Lung microvascular endothelial cell (primary cell): ENCODE measurements at places on chromosomes 2 and 18. TPM values are rescaled to one million over a fixed set of nuclear protein-coding genes. Genes with fewer than 3 reads are reported as not detected.

DNA sequence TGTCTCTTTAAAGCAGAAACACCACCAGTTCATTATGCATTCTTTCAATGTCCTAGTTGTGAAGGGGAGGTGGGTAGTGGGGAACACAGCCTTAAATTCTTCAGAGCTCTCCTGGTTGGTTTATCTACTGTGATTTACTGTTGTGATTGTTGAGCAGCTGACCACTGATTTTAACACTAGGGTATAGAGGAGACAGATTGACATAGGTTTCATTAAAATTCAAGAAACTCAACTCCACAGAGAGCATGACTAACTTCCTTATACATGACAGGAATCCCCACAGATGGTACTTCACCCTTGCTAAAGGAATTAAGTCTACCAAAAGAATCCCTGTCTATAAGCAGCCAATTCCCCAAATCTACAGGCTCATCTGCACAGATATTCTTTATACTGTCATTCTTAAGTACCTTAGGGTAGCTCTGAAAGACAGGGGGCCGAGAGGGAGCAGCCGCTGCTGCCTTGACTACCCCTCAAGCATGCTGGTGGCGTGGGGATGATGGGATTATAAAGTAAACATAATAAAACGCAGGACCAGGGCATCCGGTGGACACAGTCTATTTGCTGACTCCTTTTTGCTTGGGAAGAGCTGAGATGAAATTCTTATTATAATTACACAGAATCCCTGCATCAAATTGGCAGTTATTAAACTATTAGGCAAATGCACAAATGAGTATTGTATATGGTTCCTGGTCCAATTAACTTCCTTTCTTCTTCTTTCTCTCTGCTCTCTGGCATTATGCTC lies 1377.6 kb upstream of the PIK3C3 start:
- no peak for DNase-seq

Gene PLEKHH2
- total RNA-seq = under 0.01 TPM in 1 of 2 replicates, not detected in the other

Gene PPP1R1C
- total RNA-seq = 0.22 TPM in 1 of 2 replicates, not detected in the other

DNA sequence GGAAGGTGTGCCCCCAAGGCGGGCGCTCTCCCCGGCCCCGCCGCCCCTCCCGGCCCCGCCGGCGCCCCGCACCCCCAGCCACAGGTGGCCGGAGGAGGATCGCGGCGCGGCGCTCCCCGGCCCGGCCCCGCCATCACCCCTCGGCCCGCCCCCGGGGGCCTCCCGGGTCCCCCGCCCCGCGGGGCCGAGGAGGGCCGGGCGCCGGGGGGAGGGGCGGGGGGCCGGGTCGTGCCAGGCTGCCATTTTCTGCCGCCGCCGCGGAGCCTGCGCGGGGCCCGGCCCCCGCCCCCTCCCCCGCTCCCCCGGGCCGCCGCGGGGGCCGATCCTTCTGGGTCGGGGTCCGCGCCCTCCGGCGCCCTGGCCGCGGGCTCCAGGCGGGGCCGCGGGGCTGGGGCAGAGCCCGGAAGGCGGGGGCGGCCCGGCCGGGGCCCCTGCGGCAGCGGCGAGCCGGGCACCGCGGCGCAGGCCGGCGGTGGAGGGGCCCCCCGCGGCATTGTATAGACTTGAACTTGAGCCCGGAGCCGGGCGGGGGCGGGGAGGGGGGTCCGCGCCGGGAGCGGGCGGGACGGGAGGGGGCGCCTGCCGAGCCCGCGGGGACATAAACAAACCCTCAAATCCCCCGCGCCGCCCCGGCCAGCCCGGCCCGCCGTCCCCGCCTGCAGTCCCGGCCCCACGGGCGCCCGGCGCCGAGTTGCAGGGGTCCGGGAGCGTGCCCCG lies 556 bp downstream of the DNMT3A start:
- DNase-seq = no peak

DNA sequence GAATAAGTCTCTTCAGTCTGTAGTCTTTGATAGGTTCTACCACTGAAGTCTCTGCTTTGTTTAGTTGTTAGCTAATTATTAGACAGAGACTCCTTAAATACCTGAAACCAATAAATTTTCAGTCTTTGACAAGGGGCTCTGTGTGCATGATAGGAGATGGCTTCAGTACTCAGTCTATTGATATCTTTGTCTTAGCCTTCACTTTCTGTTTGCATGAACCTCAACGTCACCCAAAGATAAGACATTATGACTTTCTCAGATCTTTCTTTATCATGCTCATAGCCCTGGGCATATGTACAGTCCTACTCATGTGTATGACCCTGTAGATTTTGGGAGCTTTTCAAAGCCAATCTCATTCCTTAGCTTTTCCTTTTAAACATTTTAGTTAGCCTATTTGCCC lies 183.5 kb upstream of the GCFC2 start:
- DNase-seq = no peak

DNA sequence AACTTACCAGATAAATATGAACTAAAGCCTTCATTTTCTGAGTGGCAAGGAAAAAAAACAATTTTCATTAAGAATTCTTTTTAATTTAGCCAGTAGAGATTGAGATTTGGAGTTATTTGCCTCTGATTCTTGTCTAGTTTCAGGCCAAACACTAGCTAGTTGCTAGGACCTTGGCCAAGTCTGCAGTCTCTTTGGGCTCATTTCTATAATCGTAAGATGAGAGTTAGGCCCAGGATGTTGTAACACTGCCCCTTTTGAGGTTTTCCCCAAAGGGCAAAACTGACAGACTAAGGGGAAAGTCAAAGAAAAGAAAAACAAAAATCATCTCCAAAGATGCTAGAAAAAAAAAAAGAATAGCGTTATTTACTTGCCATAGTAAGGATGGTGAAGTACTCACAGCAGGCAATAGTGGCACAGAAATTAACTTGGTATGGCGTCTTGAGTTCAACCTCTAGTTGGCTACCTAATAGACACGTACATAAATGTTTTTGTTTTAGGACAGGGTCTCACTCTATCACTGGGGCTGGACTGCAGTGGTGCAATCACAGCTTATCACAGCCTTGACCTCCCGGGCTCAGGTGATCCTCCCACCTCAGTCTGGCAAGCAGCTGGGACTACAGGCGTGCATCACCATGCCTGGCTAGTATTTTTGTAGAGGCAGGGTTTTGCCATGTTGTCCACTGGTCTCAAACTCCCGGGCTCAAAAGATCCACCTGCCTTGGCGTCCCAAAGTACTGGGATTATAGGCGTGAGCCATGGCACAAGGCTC lies 23.0 kb upstream of the ADAM17 start:
- no peak for DNase-seq

DNA sequence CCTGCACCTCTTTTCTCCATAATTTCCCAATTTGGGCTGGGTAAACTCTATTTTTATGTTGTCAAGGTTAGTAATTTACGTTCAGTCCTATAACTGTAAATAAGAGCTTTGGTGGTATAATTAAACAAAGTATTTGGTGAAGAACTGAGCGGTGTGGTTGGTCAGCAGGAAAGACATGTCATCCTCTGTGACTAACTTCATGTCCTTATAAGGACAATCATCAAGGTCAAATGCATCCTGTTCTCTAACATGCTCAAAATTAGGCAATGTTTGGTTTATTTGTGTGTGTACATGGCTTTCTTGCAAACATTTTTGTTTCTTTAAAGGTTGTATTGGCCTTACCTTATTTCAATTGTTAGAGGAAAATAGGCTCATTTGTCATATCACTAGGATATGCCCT lies 121.5 kb upstream of the NABP1 start:
- peak; percentile 39 for DNase-seq

DNA sequence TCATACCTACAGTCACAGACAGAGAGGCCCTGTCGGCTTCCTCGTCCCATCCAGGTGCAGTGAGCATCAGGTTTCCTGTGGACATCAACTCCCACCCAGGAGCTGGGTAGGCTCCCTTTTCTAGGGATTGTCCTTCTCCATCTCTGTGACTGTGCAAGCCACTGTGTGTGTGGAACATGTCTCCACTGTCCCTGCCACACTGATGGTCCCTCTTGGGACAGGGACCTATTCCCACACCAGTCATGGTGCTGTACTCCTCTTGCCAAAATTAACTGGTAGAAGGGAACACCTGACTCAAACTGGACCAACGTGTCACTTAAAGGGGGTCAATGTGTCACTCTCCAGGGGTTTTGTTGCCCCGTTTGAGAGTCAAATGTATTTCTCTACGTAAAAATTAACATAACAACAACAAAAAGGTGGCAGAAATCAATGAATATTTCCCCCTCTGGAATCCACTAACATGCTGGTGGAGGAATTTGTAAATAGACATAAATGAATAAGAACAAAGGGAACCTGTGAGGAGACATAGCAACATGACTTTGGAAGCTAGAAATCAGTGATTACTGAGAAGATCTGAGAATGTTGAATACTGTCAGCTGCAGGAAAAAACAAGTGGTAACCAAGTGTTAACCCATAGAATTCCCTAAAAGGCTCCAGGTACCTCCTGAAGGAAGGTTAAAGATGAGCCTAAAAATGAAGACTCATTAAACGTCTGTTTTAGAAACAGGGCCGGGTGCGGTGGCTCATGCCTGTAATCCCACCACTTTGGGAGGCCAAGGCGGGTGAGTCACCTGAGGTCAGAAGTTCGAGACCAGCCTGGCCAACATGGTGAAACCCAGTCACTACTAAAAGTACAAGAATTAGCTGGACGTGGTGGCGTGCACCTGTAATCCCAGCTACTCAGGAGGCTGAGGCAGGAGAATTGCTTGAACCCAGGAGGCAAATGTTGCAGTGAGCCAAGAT lies 40.4 kb downstream of the SH2D6 start:
- DNase-seq = no peak

DNA sequence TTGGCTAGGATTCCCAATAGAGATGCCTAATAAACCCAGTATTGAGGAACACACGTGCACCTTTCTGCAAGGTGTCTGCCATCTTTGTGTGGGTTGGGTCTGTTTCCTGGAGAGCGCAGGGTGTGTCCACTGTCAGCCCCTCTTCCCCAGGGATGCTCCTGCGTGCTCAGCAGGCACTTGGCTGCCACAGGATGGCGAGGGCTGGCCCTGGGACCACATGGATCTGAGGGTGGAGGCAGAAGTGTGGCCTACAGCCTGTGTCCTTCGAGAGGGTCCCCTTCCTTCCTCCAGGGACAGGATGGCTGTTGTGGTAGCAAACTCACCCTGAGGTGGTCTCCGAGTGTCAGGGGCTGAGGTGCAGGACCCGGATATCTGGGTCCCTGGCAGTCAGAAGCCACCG lies 78.0 kb upstream of the PXDN start:
- no peak for DNase-seq

GRCh38 chr18:77057006-77057395 lies 75.6 kb downstream of the MBP start:
- DNase-seq = no peak

GRCh38 chr2:28423856-28424605 lies 31.4 kb downstream of the FOSL2 start:
- DNase-seq = no peak

- DNase-seq = no peak
These were observed 54.1 kb downstream of the CPO start for GRCh38 chr2:206993396-206993911.

GRCh38 chr18:37402735-37403099 lies 162.9 kb downstream of the CELF4 start:
- no peak for DNase-seq

GRCh38 chr18:41543815-41544214 lies 411.2 kb upstream of the PIK3C3 start:
- no peak for DNase-seq

Gene PSTPIP2
- total RNA-seq = 0.20 and 1.1 TPM in 2 replicates

DNA sequence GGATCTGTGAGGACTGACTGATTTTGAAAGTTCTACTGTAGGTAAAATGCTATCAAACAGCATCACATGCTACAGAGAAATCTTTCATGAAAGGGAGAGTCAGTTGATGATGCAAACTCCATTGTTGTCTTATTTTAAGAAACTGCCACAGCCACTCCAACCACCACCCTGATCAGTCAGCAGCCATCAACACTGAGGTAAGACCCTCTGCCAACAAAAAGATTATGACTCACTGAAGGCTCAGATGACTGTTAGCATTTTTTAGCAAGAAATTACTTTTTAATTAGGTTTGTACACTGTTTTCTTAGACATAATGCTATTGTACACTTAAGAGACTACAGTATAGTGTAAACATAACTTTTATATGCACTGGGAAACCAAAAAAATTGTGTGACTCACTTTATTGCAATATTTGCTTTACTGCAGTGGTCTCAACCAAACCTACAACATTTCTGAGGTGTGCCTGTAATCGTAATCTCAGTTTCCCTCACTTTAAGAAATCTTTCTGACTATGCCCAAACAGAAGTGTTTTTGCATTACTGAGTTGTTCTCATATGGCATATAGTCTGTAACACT lies 42.8 kb downstream of the METTL8 start:
- peak; percentile 56 for DNase-seq

GRCh38 chr2:128772671-128773070 lies 454.0 kb upstream of the HS6ST1 start:
- no peak for DNase-seq

DNA sequence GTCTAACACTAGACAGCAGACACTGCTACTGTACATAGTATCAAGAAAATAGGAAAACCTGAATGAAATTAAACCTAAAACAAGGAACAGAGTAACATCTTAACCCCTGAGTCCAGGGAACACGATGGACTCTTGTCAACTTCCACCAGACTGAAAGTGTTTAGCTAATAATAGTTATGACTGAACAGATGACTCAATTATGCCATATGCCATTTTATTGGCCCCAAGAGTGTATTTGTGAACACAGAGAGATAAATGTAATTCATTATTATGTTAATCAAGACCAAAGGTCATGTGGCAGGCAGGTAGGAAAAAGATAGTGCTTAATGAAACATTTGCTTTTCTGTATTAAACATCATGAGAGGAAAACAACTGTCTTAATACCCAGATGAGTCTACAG lies 58.0 kb downstream of the NYAP2 start:
- DNase-seq = no peak

Gene ICOS
- total RNA-seq = not detected in 2 replicates

Gene MREG
- total RNA-seq = 0.40 and 1.5 TPM in 2 replicates

DNA sequence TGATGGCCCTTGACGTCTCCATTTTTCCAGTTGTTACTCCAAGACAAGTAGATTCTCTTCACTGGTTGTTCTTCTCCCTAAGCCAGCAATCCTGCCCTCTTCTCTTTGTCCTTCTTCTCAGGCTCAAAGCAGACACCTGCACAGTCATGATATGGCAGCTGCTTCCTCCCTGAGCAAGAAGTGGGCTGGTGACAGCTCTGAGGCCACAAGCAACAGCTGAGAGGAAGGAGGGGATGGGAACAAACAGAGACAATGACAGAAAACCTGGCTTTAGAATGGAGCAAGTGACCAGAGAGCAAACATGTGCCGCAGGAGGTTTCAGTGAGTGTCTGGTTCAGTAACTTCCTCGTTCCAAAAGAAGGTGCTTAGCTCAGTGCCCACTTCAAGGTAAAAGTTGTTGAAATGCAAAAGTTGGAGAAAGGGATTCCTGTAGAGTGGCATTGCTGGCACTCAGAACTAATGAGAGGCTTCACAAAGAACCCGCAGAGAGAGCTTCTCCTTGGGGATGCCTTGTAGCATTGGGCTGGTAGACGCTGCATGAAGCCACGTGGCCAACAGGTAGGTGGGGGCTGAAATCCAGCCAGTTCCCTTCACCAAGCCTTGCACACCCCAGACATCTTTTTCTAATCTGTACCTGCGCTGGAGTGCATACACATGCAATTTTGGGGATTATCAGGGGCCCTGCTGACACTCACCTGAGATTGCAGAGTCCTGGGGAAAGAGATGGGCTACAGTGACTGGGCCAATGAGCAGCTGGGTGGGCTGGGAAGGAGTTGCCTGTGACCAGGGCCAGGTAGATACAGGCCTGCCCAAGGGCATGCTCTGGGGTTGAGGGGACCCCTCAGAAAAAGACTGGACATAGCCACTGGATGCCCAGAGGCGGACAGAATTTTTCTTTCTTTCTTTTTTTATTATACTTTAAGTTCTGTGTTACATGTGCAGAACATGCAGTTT lies 153.3 kb upstream of the RAB12 start:
- DNase-seq = no peak

- DNase-seq = no peak
These were observed 46.0 kb upstream of the COBLL1 start for GRCh38 chr2:164887434-164888144.

Gene KRTCAP3
- not detected in 2 replicates for total RNA-seq

- no peak for DNase-seq
These were observed 730.6 kb upstream of the FANCL start for GRCh38 chr2:58971511-58972360.
